ENCODE measurements at places on chromosomes 7 and 10.
A peak's percentile ranks its signal among the peaks of the same experiment; 100 is the strongest.

GRCh38 chr7:67359900-67360299 is 363.3 kb downstream of the TYW1 start:
- no peak for DNase-seq

DNA sequence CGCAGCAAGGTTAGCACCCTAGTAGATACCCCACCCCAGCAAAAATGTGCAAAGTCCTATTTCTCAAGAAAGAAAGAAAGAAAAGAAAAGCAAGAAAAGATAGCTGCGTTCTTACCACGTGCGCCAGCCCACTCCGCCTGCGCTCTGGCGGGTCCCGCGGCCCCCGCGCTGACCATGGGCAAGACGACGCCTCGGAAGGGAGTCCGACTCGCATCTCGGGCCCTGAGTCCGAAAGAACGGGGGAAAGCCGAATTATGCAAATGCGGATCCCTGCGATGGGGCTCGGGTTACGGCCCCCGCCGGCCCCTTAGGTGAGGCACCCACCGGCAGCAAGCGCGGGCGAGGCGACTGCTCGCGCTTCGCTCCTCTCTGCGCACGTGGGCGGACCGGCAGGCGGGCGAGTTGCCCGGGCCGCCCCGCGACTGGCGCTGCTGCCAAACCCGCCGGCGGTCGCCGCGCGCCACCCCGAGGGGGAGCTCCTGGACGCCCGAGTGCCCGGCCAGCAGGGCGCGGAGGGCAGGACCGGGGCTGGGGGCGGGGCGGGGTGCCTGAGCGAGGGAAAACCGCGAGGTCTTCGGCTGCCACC is 2.4 kb upstream of the EGR2 start:
- no peak for DNase-seq

DNA sequence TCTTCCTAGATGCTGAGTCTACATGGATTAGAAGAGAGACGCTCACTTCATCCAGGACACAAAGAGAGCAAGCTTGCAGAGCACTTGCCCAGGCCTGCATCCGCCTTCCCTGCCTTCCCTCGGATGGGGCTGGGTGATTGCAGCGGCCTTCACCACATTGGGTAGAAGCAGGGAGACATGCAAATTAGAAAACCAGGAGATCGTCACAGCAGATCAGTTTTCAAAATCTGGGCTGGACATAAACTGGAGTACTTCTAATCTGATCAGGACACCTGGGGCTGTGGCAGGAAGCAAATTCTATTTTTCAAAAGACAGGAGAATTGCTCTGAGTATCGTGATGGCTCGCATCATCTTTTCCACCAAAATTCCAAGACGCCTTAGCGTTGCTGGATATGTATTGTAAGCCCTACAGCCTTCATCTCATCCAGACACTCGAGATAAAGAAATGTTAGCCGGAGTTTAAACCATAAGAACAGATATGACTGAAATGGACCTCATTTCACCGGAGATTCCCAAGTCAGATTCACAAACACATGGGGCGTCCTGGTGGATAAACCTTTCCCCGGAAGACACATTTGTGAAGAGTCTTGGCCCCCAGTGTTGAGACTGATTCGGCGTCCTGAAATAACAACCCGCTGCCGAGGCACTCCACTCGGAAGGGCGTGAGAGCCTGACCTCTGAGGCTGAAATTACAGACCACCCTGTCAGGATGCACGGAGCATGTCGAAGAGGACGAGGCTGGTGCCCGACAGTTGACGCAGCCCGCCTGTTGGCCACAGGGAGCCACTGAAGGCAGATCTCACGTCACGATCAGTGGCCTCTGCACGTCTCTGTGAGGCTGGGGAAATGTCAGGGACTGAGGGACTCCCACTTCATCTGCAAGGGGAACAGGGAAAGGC is 91.2 kb upstream of the PARD3 start:
- DNase-seq, result no peak

- DNase-seq, result no peak
These were observed 736.6 kb downstream of the AUTS2 start for GRCh38 chr7:70334871-70335270.

- DNase-seq, result no peak
These were observed 2.0 kb upstream of the KLF6 start for GRCh38 chr10:3787016-3787400.

DNA sequence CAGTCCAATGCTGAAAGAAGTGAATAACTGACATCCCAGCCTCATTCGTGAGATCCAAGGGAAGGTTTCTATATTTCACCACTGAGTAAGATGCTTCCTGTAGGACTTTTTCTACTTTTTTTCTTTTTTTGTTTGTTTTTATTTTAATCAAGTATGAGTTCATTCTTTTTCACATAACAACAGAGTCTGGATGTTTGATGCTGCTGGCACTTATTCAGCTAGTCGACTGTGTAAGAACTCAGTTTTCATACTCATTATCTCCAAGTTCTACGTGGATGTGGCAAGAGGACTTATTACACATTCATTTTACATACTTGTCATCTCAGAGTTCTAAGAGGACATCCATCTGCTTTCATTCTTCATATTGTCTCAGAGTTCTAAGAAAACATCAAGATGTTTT is 86.9 kb downstream of the CPXM2 start:
- DNase-seq, result no peak

- DNase-seq, result no peak
These were observed 8.0 kb upstream of the ZNRF2 start for GRCh38 chr7:30276203-30276900.

GRCh38 chr7:105647591-105647990 is 66.3 kb upstream of the EFCAB10 start:
- DNase-seq, result peak; percentile 50
